Fibroblast of skin of right quadriceps (primary cell): ENCODE measurements at places on chromosomes 4 and X.

GRCh38 chr4:176186671-176187395 is 8.6 kb downstream of the SPATA4 start:
- peak; percentile 8 for DNase-seq

GRCh38 chr4:4843635-4844291 is 15.7 kb upstream of the MSX1 start:
- no peak for DNase-seq

DNA sequence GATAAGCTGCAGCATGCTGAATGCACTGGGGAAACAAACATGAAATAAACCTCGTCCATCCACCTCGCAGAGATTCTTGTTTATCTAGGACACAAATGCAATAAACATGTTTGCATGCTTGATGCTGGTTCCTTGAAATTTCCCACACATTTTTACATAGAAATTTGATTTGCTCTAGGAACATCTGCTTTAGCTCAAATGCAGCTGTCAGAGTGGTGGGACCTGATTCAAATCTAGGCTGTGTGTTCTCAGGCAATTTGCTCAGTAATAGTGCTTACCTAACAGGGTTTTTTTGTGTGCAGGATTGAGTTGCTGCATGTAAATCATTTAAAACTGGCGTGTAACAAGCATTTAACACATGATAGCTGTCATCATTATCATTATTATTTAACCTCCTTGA is 293.1 kb downstream of the QDPR start:
- no peak for DNase-seq

DNA sequence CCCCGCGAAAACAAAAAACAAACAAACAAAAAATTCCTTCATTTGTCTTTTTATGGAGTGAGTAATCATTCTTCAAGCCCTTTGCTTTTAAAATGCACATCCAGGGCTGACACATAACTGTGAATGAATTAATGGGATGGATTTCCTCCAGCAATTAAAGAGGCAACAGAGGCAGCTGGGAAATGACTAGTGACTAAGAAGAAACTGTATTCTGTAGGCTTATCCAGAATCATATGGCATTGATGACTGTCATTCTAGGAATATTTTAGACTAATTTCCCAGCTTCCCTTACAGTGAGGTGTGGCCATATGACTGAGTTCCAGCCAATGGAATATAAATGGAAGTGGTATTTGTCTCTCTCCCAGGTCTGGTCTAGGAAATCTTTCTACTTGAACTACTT is 46.8 kb upstream of the PDE5A start:
- DNase-seq, result no peak

DNA sequence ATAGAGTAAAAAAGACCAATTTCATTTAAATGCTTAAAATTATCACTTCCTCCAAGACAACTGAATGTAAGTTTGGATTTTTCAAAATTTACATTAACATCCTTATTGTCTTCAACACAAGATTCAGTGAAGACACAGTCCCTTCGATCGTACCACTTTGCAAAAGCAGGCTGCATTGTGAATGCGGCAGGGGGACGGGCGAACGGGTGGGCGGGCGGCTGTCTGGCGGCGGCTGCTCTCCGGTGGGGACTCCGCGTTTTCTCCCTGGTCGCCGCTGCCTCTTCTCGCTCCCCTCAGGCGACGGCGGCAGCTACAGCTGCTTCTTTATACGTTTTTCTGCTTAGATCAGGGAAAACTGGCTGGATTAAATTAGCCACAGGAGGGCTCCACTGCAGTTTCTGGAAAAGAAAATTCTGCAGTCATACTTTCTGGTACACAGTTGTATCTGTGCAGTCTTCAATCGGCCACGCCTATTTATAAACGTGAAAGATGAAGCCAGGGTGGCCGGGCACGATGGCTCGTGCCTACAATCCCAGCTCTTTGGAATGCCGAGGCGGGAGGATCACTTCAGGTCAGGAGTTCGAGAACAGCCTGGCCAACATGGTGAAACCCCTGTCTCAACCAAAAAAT is 33.9 kb upstream of the HPF1 start:
- DNase-seq, result peak; percentile 73

DNA sequence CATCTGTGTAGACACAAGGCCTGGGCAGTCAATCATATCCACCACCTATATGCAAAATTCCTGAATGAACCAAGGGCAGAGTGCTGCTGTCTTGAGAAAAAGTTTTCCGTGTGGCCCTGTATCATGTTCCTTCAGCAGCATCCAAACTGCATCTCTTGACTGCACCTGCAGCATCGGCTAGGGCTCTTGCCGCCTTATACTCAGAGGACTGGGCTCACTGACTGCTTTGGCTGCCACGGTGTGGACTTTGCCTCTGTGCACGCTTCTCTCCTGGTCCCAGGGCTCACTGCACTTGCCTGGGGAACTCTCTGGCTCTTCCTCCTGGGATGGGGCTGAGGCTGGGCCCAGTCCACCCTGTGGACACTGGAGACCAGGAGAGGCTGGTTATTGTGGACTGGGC is 39.5 kb upstream of the STS start:
- no peak for DNase-seq

- DNase-seq, result peak; percentile 41
These were observed 137.6 kb downstream of the EGF start for GRCh38 chr4:110049951-110050925.

- DNase-seq, result peak; percentile 60
These were observed 78.8 kb downstream of the PHEX start for GRCh38 chrX:22110729-22111494.

GRCh38 chr4:613126-613525 is 12.2 kb upstream of the PDE6B start:
- no peak for DNase-seq

DNA sequence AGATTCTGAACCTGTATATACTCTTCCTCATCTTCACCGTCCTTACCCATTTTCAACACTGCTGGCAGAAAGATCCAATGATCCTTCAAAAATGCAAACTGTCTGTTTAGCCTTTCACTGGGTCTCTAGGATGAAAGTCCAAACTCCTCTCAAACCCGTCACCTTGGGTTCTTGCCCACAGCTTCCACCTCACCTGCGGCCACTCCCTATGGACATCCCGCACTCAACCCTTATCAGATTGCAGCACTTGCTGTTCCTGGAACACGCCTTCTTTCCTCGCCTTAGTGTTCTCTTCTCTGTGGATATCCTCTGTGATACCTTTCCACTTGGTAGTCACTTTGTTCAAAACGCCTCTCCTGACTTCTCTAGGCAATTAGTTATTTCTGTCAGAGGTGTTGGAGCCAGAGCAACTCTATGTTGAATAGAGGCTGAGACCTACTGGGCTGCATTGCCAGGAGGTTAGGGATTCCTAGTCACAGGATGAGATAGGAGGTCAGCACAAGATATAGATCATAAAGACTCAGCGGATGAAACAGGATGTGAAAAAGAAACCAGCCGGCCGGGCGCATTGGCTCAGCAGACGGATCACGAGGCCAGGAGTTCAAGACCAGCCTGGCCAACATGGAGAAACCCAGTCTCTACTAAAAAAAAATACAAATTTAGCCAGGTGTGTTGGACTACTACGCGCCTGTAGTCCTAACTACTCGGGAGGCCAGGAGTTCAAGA is 4.2 kb upstream of the NOCT start:
- no peak for DNase-seq

- DNase-seq, result no peak
These were observed 508.1 kb downstream of the STIM2 start for GRCh38 chr4:27368781-27369180.

GRCh38 chr4:168673476-168673875 is 176.6 kb downstream of the PALLD start:
- no peak for DNase-seq

DNA sequence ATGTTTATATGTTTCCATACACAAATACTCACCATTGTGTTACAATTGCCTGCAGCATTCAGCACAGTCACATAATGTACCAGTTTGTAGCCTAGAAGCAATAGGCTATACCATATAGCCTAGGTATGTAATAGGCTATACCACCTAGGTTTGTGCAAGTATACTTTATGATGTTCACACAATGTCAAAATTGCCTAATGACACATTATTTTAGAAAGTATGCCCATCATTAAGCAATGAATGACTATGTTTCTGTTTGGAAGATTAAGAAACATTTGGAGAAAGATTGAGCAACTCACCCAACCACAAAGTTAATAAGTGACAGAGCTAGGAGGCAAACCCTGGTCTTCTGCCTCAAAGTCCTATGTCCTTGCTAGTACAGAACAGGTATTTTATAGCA is 96.8 kb upstream of the GRIA3 start:
- peak; percentile 36 for DNase-seq

GRCh38 chrX:53882331-53882730 is 161.9 kb downstream of the PHF8 start:
- DNase-seq, result peak; percentile 0
